ENCODE measurements at places on chromosomes 5 and 9.

DNA sequence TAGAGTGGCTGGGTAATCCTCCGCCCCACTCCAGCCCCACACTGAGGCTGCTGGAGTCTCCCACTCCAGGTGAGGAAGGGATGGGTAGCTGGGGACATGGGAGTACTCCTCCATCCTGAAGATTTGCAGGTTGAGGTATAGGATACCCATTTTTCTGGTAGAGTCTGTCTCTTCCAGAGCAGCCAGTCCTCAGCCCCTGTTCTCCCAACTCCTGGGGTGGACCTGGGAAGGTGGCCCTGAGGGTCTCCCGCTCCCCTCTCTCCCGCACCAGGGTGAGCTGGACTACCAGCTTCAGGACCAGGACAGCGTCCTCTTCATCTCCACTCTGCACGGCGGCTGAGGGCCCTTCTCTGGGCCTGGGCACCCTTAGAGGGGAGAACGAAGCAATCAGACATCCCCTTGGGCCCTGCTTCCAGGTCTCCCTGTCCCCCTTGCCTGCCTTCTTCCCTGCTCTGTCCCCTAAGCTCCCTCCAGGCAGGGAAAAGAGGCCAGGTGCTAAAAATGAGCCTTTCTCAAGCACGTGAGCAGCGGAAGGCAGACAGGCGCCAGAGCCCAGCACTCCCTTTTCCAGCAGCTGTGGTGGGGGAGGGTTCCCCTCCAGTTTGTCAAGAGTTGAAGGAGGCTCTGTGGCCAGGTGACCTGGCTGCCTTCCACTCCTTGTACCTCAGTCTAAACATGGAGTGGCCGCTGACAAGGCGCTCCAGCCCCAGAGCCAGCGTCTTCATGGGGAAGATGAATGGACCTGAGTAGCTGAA lies 18.4 kb downstream of the URM1 start:
- DNase-seq: no peak

- DNase-seq: peak; percentile 67
Observed at GRCh38 chr9:72271613-72272478, 93.2 kb downstream of the ZFAND5 start.

GRCh38 chr9:129879103-129879699 lies 43.9 kb downstream of the USP20 start:
- DNase-seq: no peak

- DNase-seq: no peak
Observed at GRCh38 chr5:35668319-35668718, 50.7 kb downstream of the SPEF2 start.

- DNase-seq: peak; percentile 46
Observed at GRCh38 chr5:1244976-1245375, 19.8 kb downstream of the SLC6A18 start.

GRCh38 chr9:33229359-33230114 lies 10.4 kb upstream of the SPINK4 start:
- no peak for DNase-seq

DNA sequence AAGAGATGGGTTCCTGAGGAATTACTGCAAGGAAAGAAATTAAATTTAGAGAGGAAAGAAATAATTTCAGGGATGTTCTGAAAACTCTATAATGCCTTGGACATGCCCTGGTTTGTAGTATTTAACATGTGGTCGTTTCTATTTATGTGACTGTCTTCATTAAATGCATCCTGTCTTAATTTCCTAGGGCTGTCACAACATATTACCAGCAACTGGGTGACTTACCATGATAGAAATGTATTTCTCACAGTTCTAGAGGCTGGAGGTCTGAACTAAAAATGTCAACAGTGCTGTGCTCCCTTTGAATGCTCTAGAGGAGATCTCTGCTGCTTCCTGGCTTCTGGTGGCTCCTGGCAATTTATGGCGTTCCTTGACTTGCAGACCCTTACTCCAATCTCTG lies 287.7 kb downstream of the FBXL7 start:
- no peak for DNase-seq

DNA sequence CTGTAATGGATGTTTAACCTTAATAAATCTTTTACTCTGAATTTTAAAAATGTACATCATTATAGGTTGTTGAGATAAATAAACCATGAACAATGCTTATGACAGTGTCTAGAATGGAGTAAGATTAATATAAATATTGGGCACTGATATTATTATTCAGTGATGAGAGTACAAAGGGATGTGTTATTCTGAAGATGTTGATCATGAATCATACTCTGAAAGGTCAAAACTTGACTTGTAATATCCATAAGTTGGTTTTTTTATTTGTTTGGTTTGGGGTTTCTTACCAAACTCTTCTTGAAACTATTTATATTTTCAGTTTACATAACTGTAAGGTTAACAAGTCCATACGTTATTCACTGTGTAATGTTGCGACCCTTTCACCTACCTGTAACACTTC lies 163.2 kb downstream of the MPDZ start:
- no peak for DNase-seq

GRCh38 chr5:2266641-2267240 lies 384.0 kb upstream of the IRX4 start:
- DNase-seq: no peak

- DNase-seq: no peak
Observed at GRCh38 chr5:558326-558725, 34.1 kb upstream of the SLC9A3 start.

DNA sequence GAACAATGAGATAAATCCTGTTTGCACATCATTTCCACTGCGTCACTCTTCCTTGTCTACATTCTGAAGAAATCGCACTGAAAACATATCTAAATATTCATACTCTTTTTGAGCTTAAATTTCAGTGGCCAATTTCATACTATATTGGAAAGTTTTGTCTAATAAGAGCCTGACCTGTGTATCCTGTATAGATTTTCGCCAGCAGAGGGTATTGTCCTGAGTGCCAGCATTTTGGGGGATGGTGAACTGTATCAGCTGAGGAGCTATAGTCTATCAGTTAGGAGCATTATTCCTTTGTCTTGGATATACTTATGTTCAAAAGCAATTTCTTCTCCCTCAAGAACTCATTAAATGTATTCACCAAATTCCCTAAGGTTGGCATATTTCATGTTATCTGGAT lies 102.3 kb downstream of the SEMA6A start:
- no peak for DNase-seq
